HFF-Myc (cell line): ENCODE measurements at places on chromosomes 5 and 9.

GRCh38 chr5:78724061-78724460, 75.5 kb upstream of the LHFPL2 start:
- no peak for DNase-seq

- DNase-seq = no peak
Measured at GRCh38 chr5:93622240-93622885, 39.3 kb downstream of the NR2F1 start.

DNA sequence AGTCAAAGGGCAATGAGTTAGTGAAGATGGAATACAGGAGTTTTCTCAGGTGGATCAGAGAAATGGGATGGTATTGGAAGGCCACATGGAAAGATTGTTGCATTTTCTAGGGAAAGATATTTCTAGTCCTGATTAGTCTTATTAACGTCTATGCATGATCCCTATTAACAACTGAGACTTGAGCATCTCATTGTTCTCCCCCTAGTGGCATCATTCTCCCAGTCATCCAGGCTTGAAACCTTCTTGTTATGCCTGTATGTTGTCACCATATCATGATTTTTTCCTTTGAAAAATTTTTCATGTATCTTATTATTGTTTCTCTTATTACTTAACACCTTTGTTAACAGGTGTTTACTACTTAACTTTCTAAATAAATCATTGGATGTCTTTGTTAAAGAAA, 34.4 kb downstream of the KIF2A start:
- peak; percentile 7 for DNase-seq

DNA sequence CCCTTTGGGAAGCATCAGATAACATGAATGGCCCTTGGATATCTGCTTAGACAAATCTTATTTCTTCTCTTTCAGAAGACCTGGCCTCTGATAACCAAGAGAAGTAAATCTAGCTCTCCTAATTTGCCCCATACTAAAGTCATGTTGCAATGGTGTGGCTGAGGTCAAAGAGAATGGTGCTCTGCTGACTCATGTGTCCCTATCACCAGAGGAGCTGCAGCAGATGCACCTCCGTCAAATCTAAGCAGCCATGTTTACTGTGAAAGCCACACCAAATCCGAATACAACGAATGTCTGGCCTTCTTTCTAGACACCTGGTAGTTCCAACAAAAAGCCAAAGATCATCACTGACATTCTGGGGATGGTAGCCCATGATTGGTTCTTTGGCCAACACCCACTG, 23.2 kb downstream of the RETREG1 start:
- DNase-seq = no peak

DNA sequence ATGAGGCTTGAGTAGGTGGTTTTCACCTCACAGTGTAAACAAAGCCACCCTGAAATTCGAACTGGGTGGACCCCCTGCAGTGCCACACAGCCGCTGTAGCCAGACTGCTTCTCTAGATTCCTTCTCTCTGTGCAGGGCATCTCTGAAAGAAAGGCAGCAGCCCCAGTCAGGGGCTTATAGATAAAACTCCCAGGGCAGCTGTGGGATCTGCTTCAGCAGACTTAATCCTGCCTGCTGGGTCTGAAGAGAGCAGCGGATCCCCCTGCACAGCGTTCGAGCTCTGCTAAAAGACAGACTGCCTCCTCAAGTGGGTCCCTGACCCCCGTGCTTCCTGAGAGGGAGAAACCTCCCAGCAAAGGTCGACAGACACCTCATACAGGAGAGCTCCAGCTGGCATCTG, 71.4 kb downstream of the CARTPT start:
- no peak for DNase-seq

- no peak for DNase-seq
Measured at GRCh38 chr5:106288979-106289378, 1381.8 kb downstream of the EFNA5 start.

GRCh38 chr9:111740739-111741138, 54.0 kb downstream of the SHOC1 start:
- no peak for DNase-seq

DNA sequence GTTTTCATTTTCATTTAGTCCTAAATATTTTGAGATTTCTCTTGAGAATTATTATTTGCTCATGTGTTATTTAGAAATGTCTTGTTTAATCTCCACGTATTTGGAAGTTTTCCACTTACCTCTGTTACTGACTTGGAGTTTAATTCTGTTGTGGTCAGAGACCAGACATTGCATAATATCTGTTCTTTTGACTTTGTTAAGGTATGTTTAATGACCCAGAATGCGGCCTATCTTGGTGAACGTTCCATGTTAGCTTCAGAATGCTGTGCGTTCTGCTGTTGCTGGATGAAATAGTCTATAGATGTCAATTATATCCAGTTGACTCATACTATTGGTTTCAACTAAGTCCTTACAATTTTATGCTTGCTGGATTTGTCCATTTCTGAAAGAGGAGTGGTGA, 325.3 kb upstream of the TARS1 start:
- DNase-seq = no peak

DNA sequence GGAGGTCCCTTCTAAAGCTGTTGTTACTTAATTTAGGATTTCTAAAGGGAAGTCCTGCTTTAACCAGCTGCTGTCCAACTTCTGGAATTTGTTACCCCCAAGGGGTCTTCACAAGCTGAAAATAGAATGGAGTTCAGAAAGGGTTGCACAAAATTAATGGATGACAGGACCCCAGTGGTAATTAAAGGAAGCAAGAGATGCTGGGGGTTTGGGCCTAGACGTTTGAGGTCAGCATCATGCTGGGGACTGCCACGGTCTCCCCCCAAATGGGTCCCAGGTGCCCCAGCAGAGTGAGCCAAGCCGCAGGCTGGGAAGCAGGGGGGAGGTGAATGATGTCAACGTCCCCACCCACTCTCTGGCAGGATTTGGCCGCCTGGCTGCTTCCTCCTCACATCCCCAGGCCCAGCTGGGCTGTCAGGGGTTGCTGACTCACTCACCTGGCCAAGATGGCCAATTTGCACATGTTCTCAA, 97.5 kb upstream of the ARAP3 start:
- peak; percentile 32 for DNase-seq

DNA sequence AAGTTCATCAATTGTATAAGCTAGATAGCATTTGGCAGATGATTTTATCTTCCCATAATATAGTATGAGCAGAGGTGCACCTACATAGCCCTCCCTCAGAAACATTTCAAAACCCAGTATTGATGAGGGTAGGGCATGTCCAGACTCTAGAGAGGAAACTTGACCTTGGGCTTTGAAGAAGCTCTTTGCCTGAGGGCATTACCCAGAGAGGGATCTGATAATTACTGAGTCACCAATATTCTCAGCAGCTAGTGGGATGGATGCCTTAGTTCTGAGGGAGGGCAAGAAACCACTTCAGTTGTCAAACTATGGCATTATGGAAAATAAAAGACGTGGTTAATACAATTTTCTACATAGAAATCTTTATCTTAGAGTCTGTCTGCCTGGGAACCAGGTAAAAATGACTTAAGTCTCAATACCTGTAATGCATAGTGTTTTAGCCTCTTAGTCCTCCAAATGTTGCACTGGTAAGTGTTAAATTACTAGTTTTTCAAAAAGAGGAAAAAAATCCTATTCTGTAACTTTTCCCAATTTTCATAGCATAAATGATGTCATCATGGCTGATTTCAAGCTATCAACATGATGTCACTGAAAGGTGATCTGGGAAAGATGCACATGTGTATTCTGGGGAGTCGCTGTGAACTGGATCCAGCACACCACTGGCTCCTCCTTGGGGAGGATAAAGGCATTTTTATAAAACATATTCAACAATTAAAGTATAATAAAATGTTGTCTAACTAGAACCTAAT, 809.0 kb downstream of the KCTD16 start:
- DNase-seq = no peak

DNA sequence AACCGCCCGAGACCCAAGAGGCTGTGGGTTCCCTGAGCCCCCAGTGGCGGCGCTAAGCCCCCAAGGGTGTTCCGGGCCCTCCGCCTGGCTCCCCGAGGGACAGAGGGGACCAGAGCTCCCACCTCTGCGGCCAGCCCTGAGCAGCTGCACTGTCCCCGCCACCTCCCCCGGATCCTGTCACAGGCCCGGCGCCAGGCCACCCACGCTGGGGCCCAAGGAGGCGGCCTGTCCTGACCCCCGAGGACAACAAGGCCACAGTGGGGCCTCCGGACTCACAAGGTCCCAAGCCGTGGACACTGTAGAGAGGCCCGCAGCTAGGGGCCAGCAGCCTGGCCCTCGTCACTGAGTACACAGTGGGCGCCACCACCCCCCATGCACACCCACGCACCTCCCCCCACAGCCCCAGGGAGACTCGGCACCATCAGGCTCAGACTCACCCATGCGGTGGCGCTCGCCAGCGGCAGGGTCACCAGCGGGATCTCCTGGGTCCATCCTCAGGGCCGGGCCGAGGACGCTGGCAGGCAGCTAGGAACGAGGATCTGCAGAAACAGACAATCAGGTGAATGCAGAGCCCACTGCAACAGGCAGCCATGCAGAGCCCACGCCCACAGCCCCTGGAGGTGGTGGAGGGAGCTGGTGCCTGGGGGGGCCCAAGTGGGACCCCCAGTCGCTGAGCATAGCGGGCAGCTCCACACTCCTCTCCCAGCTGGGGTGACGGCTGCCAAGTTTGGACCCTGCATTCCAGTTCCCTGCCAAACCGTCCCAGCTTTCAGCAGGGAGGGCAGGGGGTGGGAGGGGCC, 27.9 kb downstream of the EXD3 start:
- no peak for DNase-seq

DNA sequence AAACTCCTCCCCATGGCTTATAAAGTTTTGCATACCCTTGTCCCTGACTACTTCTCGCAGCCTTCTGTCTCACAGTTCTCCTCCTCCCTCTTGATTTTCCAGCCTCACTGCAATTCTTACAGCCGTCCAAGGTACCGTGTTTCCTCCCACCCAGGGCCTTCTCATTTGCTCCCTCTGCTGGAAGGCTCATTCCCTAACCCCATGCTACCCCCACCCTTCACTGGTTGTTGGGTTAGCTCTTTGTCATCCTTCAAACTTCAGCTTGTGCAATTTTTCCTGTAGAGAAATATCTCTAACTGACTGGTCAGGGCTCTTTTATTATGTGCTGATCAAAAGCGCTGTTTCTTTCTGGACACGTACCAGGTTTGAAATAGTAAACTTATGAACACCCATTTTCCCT, 329.2 kb downstream of the EBF1 start:
- DNase-seq = no peak

- no peak for DNase-seq
Measured at GRCh38 chr5:150131978-150132694, 23.5 kb downstream of the PDGFRB start.
